ENCODE measurements at places on chromosomes 6 and 20.

DNA sequence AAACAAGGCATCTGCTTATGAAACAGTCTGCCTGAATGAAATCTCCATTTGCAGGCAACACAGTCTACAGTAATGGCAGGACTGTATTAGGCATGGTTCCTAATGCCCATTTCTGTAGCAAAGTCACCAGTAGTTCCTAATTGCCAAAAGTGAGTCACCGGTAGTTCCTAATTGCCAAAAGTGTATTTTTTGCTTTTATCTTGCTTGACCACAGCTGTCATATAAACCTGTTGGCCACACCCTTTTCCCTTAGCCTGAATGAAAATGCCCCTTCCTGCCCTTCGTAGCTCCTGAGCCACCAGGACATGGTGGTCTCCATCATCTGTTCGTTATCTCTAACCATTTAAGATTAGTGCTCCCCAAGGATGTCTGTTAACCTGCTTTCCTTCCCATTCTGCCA, 34.5 kb downstream of the MTHFD1L start:
- DNase-seq = no peak

GRCh38 chr6:31359581-31359980, 2.6 kb upstream of the HLA-B start:
- no peak for DNase-seq

GRCh38 chr6:150683320-150683719, 83.6 kb downstream of the PLEKHG1 start:
- no peak for DNase-seq

DNA sequence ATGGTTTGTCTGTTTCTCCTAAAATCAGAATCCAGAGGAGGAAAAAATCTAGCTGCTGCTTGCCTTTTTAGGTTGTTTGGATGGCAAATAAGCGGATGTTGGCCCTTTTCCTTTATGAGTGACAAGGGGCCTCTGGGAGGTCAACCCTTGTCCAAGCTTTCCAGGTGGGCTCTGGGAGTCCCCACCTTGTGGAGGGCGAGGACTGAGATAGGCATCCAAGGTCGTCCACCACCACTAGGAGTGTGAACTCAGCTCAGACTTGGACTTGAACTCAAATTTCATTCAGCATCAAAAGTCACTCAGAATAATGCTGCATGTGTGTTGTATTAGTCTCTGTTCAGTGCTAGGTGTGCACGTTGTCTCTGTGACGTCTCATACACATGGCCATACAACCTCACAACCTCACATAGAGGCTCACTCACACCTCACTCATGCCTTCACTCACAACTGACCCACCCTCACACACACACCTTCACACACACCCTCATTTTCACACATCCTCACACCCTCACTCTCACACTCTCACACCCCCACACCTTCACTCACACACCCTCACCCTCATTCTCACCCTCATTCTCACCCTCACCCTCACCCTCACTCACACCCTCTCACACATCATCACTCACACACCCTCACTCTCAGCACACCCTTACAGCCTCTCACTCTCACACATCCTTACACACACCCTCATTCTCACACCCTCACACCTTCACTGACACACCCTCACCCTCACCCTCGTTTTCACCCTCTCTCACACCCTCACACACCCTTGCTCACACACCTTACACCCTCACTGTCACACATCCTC, 18.0 kb downstream of the DYNLT1 start:
- DNase-seq = no peak

GRCh38 chr20:34112600-34113101, 608 bp upstream of the EIF2S2 start:
- peak; percentile 18 for DNase-seq

GRCh38 chr20:21521596-21522480, 8.0 kb upstream of the NKX2-2 start:
- peak; percentile 37 for DNase-seq

DNA sequence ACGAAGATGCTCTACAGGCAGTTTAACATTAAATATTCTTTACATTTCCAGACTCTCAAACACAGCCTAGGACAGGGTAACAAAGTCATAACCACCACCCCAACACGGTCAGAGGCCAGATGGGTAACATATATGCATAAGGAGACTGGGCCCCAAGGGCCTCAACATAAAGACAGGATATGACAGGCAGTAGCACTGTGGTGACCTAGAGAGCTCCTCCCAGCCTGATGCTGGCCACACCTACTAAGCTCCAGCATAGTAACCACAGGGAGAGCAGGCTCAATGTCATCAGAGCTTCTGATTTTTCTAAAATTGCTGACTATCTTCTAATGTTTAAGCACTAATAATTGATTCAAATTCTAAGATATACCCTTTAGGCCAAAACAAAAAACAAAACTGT, 21.7 kb downstream of the SMLR1 start:
- DNase-seq = no peak

DNA sequence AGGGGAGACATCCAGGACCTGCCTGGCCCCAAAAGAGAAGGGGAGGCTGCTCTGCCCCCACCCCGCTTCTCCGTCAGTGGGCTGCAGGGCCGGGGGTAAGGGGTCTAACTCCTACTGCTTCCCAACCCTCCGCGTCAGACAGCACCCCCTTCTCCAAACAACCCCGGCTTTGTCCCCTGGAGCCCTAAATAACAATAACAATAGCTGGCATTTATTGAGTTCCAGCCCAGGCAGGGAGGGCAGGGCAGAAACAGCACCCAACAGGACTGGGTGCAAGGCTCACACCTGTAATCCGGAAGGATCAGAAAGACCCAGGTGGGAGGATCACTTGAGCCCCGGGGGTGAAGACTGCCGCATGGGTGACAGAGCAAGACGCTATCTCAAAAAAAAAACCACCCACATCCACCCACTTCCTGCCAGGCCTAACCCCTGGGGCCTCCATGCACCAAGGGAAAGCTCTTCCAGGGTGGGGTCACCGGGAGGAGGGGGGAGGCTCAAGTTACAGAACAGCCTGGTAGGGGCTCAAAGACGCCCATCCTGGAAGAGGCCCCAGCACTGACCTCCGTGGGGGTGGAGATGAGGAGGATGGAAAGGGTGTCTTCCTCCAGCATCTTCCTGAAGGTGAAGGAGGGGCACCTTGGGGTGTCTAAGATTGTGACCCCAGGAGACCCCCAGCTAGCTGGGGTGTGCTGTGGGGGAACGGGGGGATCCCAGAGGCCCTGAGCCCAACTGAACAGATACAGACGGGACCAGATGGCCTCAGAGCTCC, 1.3 kb upstream of the FNDC11 start:
- DNase-seq = no peak

- no peak for DNase-seq
Measured at GRCh38 chr20:9021699-9022098, 47.2 kb upstream of the PLCB4 start.

GRCh38 chr6:146850981-146851380, 252.2 kb downstream of the ADGB start:
- DNase-seq = no peak

DNA sequence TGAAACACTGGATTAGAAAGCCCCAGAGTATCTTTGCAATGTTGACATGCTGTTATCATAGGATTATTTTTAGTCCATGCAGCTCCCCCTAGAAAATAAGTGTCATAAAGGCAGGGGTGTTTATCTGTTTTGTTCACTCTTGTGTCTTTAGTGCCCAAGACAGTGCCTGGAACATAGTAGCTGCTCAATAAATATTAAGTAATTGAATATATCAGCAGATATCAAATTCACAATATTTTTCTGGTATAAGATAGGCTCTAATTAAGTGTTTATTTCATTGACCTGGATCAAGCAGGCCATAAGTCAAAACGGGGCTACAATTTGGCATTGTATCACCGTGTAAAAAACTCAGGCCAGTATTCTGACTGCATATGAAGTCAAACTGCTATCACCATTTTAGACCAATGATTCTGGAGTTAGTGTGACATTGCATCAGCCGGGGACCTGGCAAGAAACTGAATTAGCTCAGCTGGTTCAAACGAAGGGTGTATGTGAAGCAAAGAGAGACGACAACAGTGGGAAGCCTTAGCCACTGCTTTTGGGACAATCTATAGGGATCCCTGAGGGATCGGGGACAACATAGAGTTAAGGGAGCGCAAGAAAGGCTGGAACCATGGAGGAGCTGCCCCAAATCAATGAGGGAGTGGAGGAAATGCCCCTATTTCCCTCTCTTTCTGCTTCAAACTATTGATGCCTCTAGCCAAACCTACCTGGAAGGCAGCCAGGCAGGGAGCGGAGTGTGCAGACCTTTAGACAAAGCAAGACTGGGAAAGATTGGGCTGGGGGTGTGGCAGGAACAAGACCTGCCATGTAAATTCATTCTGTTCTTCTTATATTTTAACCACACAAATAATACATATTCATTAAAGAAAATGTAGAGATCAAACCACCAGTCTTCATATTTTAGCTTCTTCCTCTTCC, 112.2 kb downstream of the PLEKHG1 start:
- DNase-seq = no peak

- DNase-seq = no peak
Measured at GRCh38 chr6:25942561-25943147, 12.2 kb upstream of the SLC17A2 start.

GRCh38 chr6:147586044-147586443, 77.6 kb downstream of the SAMD5 start:
- DNase-seq = no peak

DNA sequence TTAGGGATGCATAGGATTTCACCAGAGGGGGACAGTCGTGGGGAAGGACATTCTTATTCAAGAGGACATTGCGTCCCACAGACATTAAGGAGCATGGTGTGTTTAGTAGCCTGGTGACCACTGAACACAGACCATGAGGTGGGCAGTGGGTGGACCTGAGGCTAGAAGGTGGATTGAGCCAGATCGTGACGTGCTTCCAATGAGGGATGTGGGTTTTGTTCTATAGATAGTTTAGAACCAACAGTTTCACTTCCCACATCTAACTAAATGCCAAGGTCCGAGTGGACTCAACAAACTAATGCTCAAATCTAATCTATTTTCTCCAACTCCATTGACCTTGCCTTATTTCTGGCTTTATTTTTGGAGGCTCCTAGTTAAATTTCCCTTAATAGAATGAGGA, 58.5 kb downstream of the OGFRL1 start:
- DNase-seq = no peak
